ACHN (cell line): ENCODE measurements at places on chromosomes 4 and X.

GRCh38 chr4:106095408-106095807, 200.1 kb downstream of the NPNT start:
- DNase-seq: no peak

DNA sequence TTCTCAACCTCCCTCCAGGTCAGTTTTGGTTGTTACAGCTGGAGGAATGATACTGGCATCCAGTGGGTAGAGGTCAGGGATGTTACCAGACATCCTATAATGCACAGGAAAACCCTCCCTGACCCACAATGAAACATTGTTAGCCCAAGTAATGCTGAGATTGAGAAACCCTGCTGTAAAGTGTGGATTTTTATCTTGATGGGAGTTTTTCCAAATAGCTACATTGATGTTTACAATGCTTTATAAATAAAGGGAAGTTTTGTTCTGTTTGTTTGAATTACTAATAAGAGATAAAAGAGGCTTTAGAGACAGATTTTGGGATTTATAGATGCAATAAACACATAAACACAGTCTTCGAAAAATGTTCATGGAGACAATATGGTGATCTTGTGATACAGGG, 194.0 kb upstream of the NUDT6 start:
- DNase-seq: no peak

DNA sequence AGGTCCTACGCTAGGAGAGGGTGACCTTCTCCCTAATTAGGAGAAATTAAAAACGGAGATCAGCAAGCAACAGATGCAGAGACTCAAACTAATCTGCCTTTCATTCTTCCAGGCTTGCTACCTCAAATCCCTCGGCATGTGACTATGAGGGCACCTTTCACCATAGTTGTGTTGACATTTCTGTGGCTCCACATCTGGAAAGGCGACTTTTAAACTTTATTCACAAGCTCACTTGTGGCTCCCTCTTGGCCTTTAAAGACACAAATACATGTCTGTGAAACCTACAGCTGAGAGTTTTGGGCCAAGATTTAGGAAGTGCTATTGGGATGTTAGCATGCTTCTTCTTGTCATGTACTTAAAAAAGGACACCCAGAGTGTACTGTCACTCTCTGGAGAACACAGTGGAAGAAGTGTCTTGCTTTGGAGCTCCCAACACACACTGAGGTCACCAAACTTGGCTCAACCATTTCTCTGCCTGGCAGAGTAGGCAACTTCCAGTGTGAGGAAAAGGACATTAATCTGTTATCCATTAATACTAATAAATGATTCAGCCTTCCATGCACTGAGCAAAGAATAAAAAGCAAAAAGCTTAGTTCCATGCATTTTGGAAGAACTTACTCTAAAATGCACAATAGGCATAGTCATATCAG, 60.1 kb downstream of the LDB2 start:
- DNase-seq: no peak

- DNase-seq: no peak
Observed at GRCh38 chr4:77636902-77637301, 31.3 kb downstream of the CXCL13 start.

GRCh38 chrX:25015486-25016360, at the start of gene ARX:
Gene ARX, minus strand, starts transcription at chrX:25015965. Its CDS starts 228 bp downstream, at chrX:25015737.
- peak; percentile 72 for DNase-seq

DNA sequence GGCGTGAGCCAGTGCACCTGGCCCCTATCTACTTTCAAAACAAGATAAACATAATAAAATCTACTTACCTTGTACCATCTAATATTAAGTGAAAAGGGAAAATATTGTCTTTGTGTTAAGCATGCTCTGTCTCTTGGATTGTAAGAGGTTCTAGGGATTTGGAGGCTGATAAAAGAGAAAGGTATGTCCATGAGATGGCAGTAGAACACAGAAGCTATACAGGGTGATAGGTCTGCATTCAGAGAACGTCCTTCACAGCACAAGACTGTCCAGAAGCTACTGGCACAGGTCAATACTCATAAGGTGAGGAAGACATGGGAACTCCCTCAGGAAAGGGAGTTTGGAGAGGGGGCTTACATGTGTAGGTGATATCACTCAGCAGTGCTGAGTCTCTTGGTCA, 135.5 kb downstream of the TMEM47 start:
- peak; percentile 14 for DNase-seq

GRCh38 chr4:165192956-165193355, 14.4 kb upstream of the KLHL2 start:
- DNase-seq: no peak

DNA sequence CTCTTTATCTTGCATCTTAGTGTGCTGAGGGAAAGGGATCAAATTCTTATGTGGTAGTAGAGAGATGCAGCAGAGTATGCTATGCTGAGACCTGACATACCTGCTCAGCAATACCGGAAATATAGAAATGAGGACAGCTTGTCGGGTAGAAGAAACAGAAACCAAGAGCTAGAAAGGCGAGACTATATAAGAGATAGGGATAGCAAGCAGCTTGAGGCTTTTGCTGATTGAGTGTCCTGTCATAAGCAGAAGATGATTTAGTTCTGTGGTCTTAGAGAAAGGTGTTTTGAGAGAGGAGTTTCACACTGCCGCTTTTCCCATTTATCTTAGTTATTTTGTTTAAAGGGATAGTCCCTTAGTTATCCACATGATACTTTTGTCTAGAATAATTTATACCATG, 31.7 kb downstream of the USP9X start:
- no peak for DNase-seq

DNA sequence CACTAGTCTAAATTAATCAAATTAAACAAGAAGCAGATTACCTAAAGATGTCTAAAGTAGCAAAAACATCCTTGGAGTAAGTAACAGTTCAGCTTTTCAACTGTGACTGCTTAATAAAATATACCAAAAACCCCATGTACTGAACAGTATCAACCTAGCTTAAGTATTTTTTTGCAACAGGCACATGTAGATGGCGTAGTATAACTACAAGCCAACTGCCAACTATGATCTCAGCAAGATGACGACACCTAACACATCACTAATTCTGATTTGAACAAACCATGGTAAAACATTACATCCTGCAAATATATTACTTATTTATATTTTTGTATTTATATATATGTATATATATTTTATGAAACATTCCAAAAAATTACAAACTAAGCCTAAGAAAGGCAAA, 24.5 kb downstream of the DHX15 start:
- DNase-seq: peak; percentile 22

- peak; percentile 30 for DNase-seq
Observed at GRCh38 chrX:46642145-46642544, 68.6 kb downstream of the CHST7 start.

GRCh38 chr4:10576236-10576635, 108.3 kb downstream of the CLNK start:
- no peak for DNase-seq
